ENCODE measurements at places on chromosomes 2 and 18. TPM values are rescaled to one million over a fixed set of nuclear protein-coding genes. Genes with fewer than 3 reads are reported as not detected.

DNA sequence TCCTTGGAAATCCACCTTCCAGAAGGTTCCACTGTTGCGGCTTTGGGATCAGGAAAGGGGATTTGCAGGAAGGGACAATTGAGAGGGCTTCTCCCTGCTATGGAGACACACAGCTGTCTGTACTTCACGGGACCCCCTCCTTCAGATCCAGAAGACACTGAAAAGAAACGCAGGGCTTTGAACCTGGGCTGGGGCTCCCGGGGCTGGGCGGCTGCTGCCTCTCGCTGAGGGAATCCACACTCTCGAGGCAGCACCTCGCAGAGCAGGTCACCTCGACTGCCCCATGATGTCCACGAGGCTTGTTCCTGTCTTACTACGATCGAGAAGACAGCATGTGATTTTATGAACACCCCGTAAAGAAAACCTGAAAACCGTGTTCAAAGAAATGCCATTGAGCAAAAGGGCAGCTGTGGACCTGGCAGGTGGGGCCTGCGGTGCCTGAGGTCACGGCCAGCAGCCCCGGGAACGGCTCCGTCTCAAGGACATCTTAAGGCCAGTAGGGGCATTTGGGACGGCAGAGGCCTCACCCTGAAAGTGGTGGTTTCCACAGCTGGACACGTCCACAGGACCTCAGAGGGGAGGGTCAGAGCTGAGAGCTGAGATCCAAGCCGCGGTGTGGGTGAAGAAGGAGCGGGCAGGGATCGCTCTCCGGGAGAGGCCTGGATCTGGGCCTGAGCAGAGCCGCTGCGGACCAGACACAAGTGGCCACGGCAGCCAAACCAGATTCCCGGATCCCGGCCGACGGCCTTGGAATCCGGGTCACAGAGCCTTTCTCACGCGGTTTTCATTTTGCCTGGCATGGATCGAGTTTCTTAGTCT lies 165.7 kb downstream of the RTP5 start:
- H3K27me3 ChIP-seq = peaks cover 2% of the 10 kb centered on the region
- no peak overlapping the region for H3K4me3 ChIP-seq
- H3K4me1 ChIP-seq = peaks cover 32% of the 10 kb centered on the region
- no peaks in the 10 kb centered on the region for H3K36me3 ChIP-seq
- no peak for DNase-seq
- no peak overlapping the region for H3K27ac ChIP-seq

- DNase-seq = no peak
- H3K4me3 ChIP-seq = no peak overlapping the region
- H3K36me3 ChIP-seq = no peaks in the 10 kb centered on the region
Observed at GRCh38 chr2:240383099-240383758, 52.2 kb upstream of the GPC1 start.

- H3K36me3 ChIP-seq = no peaks in the 10 kb centered on the region
- no peak overlapping the region for H3K27ac ChIP-seq
- H3K4me3 ChIP-seq = no peak overlapping the region
- no peak for DNase-seq
- H3K27me3 ChIP-seq = no peaks in the 10 kb centered on the region
Observed at GRCh38 chr2:230938098-230938497, 13.1 kb upstream of the GPR55 start.

GRCh38 chr18:24466771-24467170 lies 6.3 kb downstream of the HRH4 start:
- no peaks in the 10 kb centered on the region for H3K27me3 ChIP-seq
- H3K27ac ChIP-seq = no peak overlapping the region
- no peak for DNase-seq
- H3K4me1 ChIP-seq = no peaks in the 10 kb centered on the region

GRCh38 chr2:193556766-193557470 lies 1362.2 kb upstream of the TMEFF2 start:
- no peak overlapping the region for H3K27ac ChIP-seq
- no peaks in the 10 kb centered on the region for H3K27me3 ChIP-seq
- H3K4me3 ChIP-seq = no peak overlapping the region
- DNase-seq = no peak

- H3K4me1 ChIP-seq = no peaks in the 10 kb centered on the region
- H3K36me3 ChIP-seq = no peaks in the 10 kb centered on the region
- peaks cover 12% of the 10 kb centered on the region for H3K27me3 ChIP-seq
- H3K4me3 ChIP-seq = no peak overlapping the region
- DNase-seq = no peak
- H3K27ac ChIP-seq = no peak overlapping the region
Observed at GRCh38 chr18:10035281-10035991, 121.6 kb downstream of the VAPA start.

DNA sequence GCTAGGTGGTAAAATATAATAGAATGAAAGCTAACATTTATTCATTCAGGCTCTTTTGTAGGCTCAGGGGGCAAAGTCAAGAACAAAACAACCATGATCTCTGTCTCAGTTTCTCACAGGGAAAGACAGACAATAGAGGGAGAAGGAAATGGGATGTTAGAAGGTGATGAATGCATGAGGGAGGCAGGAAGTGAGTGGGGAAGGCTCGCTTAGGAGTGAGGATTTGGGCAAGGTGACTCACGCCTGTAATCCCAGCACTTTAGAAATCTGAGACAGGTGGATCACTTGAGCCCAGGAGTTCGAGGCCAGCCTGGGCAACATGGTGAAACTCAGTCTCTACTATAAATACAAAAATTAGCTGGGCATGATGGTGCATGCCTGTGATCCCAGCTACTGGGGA lies 88.4 kb downstream of the CTIF start:
- no peak overlapping the region for H3K27ac ChIP-seq
- no peaks in the 10 kb centered on the region for H3K27me3 ChIP-seq
- H3K36me3 ChIP-seq = no peaks in the 10 kb centered on the region
- no peak overlapping the region for H3K4me3 ChIP-seq
- no peaks in the 10 kb centered on the region for H3K4me1 ChIP-seq

DNA sequence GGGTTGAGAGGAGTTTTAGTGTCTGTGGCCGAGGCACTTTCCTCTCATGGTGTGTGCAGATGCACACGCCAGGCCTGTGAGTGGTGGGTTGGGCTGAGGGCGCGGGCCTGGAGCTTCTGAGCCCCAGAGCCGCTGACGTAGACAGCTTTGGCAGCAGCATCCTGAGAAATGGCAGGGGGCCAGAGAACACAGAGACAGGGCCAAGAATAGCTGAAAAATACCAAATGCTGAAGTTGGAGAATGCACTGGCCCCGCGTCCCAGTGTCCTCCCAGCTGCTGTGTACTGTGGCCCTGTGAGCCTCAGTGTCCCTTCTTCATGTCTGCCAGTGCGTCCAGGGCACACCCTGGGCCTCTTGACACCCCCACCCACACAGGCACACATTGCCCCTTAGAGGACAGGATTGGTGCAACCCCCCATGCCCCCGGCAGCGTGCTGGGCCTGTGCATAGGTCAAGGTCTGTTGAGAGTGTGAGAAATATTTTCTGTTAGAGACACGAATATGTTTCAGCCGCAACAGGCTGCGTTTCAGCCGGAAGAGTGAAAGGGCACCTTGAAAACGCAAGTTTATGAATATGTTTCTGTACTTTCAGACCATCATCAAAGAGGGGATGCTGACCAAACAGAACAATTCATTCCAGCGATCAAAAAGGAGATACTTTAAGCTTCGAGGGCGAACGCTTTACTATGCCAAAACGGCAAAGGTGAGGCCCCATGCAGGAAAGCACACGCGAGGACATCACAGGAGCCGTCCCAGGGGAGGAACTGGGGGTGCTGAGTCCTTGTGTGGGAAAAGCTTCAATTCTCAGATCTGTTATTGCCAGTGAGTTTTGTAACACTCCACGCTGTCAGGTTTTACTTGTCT lies 33.6 kb downstream of the DGKD start:
- H3K36me3 ChIP-seq = peaks cover 48% of the 10 kb centered on the region
- H3K27ac ChIP-seq = no peak overlapping the region
- peaks cover 47% of the 10 kb centered on the region for H3K4me1 ChIP-seq
- no peak for DNase-seq
- H3K27me3 ChIP-seq = no peaks in the 10 kb centered on the region
- H3K4me3 ChIP-seq = no peak overlapping the region

Gene GPR75
- 1.6 TPM for total RNA-seq

Gene ALPI
- not detected for total RNA-seq

Gene KIAA2012
- not detected for total RNA-seq
